ENCODE measurements at places on chromosomes 6 and 20.

DNA sequence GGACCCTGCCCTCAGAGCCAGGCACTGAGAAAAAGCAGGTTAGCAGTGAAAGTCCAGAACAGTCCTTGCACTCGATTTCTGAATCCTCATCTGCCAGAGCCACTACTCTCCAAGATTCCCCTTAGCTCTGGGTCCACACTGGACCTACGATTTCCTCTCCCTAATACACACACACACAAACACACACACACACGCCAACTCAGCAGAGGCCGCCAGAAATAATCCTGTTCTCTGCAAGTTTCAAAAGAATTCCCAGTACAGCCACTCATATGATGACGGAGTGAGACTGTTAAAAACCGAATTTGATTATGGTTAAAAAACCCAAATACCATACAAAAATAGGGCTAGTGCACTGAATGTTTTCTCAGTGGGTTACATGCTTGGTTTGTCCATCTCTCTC lies 90.8 kb downstream of the GMPR start:
- DNase-seq = no peak

- DNase-seq = no peak
These were observed 613.2 kb upstream of the NOX3 start for GRCh38 chr6:156068881-156069280.

GRCh38 chr6:43075670-43076463 lies at the start of gene PTK7:
Gene PTK7 (plus strand): TSS chr6:43076314. CDS start chr6:43076489, 175 bp downstream.
- DNase-seq = no peak

GRCh38 chr6:41671376-41671775 lies 33.1 kb downstream of the MDFI start:
- no peak for DNase-seq

DNA sequence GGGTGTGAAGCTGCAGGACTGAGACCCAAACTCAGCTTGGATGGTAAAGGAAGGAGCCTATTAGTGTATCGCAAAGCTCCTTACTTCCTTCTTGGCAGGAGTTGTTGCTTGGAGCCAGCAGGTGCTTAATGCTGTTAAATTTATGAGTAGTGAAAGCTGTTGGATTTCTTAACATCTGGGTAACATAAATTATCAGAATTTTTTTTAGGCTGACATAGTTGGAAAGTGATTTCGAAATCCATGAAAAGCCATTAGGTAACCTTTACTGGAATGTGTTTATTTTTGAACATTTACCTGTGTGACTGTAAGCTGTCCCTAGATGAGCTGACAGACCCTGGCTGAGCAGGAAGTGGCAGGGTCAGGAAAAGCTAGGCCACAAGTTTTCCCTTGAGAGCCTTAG lies 470.4 kb upstream of the SLC35B3 start:
- no peak for DNase-seq

DNA sequence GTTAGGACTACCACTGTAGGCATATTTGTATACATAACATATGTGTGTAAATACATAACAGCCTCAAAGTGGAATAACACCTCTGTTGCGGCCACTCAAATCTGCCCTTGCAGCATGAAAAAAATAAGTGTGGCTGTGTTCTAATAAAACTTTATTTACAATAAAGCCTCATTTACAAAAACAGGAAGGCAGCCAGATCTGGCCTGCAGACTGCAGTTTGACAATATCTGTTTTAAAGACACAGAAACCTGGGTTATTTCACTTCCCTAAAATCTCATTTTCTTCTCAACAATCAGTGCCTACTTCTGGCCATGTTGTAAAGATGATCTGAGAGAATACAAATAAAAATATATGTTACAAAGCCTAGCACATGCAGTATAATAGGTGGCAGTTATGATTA lies 53.9 kb upstream of the SCML4 start:
- DNase-seq = peak; percentile 39

GRCh38 chr20:18712882-18713281 lies 100.7 kb upstream of the SCP2D1 start:
- no peak for DNase-seq

DNA sequence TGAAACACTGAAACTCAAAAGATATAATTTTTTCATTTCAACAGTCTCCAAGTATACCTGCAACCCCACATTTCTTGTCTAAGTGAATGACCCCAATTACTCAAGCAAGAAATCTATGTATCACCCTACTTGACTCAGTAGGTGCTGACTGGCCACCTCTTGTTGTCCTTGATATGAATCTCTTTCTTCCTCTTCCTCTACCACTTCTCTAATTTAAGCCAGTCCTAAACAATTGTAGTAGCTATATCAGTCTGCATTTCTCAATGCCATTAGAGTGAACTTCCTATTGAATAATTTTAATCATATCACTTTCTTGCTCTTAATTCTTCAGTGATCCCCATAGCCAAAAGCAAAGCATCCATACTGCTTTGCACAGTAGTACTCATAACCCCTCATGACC lies 93.2 kb downstream of the NKAIN2 start:
- DNase-seq = no peak

- DNase-seq = no peak
These were observed 551.6 kb downstream of the COL12A1 start for GRCh38 chr6:74654296-74654695.

- DNase-seq = no peak
These were observed 852.3 kb upstream of the HS3ST5 start for GRCh38 chr6:115194981-115195638.

GRCh38 chr6:24492475-24492874 lies 2.3 kb upstream of the ALDH5A1 start:
- DNase-seq = no peak

DNA sequence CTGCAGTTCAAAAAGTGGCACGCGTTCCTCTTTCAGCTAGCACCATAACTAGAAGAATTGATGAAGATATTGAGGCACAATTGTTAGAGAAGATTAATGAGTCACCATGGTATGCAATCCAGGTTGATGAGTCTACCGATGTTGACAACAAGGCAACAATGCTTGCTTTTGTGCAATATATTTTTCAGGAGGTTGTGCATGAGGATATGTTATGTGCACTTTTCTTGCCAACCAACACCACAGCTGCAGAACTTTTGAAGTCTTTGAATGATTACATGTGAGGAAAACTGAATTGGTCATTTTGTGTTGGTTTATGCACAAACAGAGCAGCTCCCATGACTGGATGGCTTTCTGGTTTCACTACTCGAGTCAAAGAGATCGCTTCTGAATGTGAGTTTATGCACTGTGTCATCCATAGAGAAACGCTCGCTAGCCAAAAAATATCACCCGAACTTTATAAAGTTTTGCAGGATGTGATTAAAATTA lies 129.3 kb upstream of the SLC24A3 start:
- DNase-seq = no peak

DNA sequence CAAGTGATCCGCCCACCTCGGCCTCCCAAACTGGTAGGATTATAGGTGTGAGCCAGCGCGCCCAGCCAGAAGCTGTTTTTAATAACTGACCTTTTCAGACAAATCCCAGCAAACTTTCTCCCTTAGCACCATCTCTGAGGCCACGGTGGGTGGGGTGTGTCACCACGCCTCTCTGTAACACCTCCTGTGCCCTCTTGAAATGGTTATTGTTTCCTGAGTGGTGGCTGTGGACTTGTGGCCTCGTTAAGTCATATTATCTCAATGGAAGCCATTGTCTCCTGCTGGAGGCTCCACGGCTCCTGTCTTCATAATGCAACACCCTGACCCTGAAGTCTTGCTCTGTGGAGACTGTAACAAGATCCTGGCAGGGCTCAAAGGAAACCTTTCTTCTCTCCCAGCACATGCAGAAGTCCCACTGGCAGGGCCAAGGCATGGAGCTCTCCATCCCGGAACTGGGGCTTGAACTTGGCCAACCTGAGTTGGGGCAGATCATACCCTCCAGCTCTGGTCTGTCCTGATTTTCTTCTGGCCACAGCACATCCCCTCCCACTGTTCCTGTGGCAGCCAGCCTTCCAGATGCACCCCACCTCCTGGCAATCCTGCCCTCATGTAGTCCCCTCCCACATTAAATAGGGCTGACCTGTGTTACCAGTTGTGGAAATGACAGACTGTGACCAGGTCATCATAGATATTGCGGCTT lies 81.1 kb downstream of the SNX5 start:
- no peak for DNase-seq

- no peak for DNase-seq
These were observed 57.4 kb upstream of the TFAP2D start for GRCh38 chr6:50655848-50656453.

- DNase-seq = no peak
These were observed 4.0 kb downstream of the HSPA1B start for GRCh38 chr6:31831350-31832215.

DNA sequence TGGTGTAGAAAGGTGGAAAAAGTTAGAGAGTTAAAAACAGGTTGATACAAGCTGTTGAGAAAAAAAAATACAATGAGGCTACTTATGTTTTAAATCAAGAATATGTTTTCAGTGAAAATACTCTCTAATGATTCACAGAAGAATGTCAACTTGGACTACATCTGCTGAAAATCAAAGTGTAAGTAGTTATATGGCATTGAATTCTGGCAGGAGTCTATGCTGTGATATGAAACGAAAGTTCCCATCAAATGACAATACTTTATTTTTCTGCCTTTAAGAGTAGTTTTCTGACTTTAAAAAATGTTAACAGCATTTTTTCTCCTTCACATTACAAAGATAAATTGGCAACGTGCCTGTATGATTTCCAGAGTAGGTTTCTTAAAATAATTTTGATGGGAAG lies 158.3 kb downstream of the EYA4 start:
- DNase-seq = no peak

- DNase-seq = no peak
These were observed 804 bp downstream of the C6orf141 start for GRCh38 chr6:49551078-49551865.

DNA sequence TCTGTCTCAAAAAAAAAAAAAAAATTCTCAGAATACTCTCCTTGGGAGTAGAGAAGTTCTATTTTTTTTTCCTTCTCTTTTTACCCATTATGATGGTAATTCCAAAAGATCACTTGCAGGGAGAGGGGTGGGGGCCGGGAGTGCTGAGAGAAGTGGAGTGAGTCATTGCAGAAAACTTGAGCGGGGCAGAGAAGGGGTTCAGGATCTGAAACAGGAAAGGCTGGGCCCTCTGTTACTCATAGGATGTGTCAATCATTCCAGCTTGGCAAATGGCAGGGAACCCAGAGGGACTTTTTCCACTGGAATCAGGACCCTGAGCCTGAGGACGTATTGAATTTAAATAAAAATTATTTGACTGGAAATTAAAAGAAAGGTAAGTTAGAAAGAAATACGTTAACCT lies 111.4 kb upstream of the ARMC2 start:
- DNase-seq = no peak

GRCh38 chr20:7505152-7505834 lies 435.0 kb downstream of the HAO1 start:
- no peak for DNase-seq

DNA sequence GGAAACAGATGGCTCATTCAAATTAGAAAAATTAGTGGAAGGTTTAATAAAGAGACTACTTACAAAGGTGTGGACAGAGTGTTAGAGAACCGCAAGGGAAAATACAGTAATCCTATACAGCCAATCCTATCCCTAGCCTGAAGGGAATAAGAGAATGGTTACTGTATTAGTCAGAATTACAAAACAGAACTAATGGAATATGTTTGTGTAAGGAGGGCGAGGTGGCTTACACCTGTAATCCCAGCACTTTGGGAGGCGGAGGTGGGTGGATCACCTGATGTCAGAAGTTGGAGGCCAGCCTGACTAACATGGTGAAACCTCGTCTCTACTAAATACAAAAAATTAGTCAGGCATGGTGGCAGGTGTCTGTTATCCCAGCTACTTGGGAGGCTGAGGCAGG lies 16.3 kb upstream of the TRPC4AP start:
- DNase-seq = no peak

- peak; percentile 71 for DNase-seq
These were observed at the start of gene DNMT3B for GRCh38 chr20:32761831-32762753. Gene DNMT3B (plus strand): TSS chr20:32762385. CDS start chr20:32780324, 17,939 bp downstream.

- no peak for DNase-seq
These were observed 230.1 kb downstream of the SAMD5 start for GRCh38 chr6:147738516-147739162.

DNA sequence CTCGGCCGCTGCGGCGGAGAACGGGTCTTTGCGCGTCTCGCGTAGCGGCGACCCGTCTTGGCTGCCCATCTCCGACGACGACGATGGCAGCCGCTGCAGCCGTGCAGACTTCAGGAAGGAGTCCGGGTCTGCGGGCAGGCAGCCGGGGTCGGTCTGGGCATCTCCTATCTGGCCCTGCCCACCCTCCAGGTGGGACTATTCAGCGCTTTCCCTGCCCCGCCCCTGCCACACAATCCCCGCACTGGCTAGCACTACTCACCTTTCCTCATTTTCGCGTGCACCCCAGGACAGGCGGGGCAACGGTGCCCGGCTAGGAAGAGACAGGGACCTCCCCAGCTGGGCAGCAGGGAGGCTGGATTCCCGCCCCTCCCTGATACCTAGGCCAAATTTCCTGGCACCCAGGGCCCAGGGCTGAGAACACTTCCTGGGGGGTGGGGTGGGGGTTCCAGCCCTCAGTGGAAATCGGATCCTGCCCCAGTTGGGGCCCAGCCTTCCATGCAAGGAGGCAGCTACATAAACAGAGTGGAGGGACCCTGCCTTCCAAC lies 9.2 kb downstream of the GGT7 start:
- DNase-seq = no peak

DNA sequence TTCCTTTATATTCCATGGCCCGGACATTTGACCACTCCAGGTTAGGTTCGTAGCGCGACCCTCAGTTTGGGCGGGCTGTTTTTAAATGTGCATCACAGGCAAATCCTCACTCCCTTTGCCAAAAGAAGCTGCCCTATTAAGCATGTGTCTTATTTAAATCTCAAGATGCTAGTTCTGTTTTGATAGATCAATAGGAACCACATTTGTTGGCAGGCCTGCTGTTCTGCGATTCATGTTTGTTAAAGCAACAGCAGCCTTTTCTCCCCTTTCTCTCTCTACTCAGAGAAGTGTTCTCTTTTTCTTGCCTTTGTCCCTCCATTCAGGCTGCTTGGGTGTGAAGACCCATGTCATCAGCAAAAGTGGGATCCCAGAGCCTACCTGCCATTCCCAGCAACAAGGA lies 212.0 kb upstream of the SSTR4 start:
- DNase-seq = no peak

DNA sequence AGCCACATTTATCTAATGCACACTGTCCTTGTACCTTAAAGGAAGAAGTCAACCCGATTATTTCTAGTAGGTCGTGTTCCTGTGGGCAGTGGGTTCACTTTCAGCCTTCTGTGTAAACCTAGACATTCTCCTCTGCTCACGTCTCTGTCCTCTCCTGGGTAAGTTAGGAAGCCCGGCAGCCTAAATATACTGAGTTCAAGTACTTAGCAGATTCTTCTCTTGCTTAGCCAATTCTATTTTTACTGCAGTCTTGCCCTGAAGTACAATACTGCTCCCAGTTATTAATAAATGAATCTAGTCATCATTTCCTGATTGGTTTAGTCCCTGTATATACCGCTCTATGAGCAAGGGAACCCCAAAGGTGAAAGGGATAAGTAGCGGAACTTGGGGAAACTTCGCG lies 14.6 kb upstream of the GPR63 start:
- no peak for DNase-seq

GRCh38 chr6:118044275-118044674 lies 137.2 kb downstream of the SLC35F1 start:
- no peak for DNase-seq

Data from naive B cell (primary cell).